ENCODE measurements at places on chromosomes 12 and 14.

DNA sequence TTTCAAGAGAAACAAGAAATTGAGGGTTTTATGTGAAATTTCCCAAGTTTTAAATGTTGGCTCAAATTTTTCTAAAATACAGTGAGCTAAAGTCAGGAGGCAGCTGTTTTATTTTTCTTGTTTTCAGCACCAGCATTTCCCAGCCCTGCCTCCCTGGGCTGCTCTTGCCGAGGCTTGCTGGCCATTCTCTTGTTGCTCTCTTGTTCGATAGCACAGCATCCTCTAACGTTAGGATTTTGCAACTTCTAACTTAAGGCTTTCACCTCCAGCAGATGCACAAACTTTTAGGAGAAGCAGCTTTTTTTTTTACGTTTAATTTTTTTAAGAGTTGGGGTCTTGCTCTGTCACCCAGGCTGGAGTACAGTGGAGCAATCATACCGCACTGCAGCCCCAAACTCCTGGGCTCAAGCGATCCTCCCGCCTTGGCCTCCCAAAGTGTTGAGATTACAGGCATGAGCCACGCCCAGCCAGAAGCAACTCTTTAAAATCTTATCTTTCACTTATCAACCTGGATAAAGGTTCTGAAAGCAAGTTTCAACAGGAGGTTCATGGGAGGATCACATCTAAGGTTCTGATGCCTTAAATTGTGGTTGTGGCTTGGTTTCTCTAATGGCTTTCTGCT, 40.2 kb downstream of the B4GALNT3 start:
- no peak for DNase-seq

GRCh38 chr14:68653804-68654203, 139.1 kb downstream of the ZFP36L1 start:
- no peak for DNase-seq

GRCh38 chr12:9334041-9334692, 126.0 kb upstream of the PZP start:
- DNase-seq = no peak

DNA sequence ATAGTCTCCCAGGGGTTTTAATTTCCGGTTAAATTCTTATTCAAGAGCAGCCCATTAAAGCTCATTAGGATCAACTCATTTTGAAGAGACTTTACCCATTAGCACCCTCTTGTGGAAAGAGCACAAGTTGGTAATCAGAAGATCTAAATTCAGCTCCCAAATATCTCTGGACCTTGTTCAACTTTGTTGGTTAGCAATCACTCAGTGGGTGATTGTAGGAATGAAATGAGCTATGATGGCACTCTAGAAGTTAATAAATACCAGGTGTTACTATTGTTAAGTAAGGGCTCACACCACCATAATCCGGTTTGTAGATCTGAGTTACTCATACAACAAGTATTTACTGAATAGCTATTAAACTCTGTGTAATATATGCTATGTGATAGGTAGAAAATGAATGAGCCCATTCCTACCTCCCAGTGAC, 42.9 kb downstream of the TRIP11 start:
- DNase-seq = no peak

GRCh38 chr14:52263190-52263589, 4.3 kb upstream of the PTGDR start:
- DNase-seq = no peak

DNA sequence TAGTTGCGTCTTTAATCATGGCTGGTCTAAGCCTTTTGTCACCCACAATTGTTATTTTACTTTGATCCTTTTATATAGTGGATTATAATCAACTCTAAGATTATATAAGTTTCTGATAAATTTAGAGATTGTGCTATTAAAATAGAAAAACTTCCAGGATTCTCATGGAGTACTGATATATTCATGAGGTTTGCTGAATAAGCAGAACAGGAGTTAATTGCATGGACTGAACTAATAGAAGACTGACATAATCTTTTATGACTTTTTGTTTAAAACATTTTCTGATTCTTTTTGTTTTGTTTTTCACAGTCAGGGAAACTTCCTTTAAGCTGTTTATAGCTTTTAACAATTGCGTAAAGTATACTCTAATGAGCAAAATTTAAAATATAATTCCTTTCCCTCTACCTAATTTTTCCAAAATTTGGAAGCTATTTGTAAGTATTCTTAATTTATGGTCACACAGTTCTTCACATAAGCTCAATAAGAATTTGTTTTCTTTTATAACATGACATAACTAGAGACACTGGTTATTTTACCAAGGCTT, 129.9 kb upstream of the TMEM260 start:
- DNase-seq = no peak

GRCh38 chr14:91891721-91892220, 24.4 kb upstream of the TC2N start:
- no peak for DNase-seq

DNA sequence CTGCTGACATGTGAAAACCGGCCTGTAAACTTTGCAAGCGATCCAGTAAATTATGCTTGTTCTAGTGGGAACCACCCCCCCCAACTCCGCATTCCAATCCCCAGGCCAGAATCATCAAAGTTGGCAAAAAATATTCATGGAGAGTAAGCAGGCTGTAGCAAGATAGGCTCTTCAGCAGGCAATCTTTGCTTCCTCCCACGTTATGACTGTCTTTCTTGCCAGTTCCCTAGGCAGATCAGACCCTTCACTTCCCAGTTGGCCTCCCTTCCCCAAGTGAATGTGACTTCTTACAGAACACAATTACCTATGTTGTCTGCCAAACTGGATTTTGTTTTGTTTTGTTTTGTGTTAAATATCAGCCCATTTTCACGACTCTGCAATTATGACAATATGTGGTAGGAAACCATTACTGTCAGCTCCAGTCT, 1.2 kb upstream of the PTGER2 start:
- no peak for DNase-seq

GRCh38 chr14:70077720-70078119, 111.0 kb downstream of the SLC8A3 start:
- no peak for DNase-seq

GRCh38 chr12:26471560-26471959, 276.2 kb downstream of the SSPN start:
- DNase-seq = no peak

GRCh38 chr14:96648506-96649326, 146.5 kb downstream of the PAPOLA start:
- DNase-seq = no peak

DNA sequence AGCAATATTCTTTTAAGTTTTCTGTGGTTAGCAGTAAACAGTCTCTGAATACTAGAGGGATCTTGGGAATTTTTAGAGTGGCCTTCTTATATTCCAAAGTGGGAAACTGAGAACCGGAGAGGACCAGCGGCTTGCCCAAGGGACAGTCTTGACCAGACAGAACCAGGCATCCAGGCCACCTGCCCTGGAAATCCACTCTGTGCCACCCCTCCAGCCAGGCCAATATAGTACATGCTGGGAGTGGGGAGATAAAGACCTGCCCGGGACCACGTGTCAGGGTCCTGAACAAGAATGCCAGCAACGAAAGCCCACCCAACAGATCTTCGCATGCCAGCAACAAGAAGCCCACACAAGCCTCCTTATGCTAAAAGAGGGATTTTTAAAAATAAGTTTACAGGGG, 49.4 kb upstream of the RIN3 start:
- DNase-seq = no peak

- DNase-seq = no peak
Measured at GRCh38 chr12:130158754-130159059, 3.6 kb upstream of the FZD10 start.

GRCh38 chr14:68655911-68656316, 137.0 kb downstream of the ZFP36L1 start:
- DNase-seq = peak; percentile 47

- no peak for DNase-seq
Measured at GRCh38 chr12:85698937-85699336, 137.3 kb downstream of the RASSF9 start.

DNA sequence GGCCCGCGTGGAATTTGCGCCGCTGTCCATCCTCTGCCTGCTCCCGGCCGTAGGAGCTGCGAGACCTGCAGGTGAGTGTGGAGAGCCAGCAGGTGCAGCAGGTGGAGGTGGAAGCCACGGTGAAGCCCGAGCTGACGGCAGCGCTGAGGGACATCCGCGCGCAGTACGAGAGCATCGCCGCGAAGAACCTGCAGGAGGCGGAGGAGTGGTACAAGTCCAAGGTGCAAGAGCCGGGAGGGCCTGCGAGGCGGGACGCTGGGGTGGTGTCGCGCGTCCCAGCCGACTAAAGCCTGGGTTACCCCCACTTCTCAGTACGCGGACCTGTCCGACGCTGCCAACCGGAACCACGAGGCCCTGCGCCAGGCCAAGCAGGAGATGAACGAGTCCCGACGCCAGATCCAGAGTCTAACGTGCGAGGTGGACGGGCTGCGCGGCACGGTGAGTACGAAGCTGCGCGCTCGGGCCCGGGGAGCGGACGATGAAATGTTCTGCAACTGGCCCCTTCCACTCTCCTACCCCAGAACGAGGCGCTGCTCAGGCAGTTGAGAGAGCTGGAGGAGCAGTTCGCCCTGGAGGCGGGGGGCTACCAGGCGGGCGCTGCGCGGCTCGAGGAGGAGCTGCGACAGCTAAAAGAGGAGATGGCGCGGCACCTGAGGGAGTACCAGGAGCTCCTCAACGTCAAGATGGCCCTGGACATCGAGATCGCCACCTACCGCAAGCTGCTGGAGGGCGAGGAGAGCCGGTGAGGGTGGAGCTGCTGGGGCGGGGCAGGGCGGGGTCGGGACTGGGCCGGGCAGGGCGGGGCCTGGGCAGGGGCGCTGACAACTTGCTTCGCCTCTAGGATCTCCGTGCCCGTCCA, 2.1 kb downstream of the PRPH start:
- peak; percentile 88 for DNase-seq

- DNase-seq = peak; percentile 59
Measured at GRCh38 chr14:70036665-70037064, 152.1 kb downstream of the SLC8A3 start.

DNA sequence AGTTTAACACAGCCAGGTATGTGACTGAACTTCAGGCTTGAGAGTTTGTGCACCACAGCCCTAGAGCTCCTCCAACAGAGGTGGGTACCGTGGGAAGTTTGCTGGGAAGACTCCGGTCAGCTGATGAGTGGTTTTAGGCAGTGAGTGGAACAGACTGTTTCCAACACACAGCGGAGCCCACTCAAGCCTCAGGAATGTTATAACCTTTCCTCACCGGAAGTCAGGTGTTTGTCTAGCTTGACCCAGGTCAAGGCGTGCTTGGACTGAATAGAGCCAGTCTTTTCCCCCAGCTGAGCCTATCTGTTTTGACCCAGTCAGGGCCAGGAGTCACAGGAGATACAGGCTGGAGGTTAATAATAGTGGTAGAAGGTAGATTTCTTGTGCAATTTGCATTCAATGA, 138.4 kb upstream of the PARP11 start:
- no peak for DNase-seq

All from WERI-Rb-1 (cell line).